Coronary artery (tissue), 2 donors: ENCODE measurements at places on chromosomes 12 and 14.

GRCh38 chr14:42869681-42870080 lies 1263.0 kb downstream of the LRFN5 start:
- DNase-seq, result no peak

DNA sequence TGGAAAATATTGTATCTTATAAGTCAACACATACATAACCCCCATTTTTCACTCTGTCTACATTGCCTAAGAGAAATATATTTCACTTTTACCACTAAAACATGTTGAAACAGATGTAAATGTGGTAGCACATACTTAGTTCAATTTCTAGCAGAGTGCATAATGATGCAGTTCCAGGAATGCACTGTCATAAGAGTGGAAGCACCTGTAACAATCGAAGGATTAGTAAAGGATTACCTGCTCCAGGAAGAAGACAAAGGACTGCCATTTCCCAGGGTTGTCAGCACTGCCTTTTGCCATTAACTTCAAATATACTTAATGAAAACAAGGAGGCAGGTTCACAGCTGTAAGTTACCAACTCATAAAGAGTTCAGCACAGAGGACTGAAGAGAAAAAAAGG lies 24.6 kb downstream of the DAD1 start:
- DNase-seq, result no peak

DNA sequence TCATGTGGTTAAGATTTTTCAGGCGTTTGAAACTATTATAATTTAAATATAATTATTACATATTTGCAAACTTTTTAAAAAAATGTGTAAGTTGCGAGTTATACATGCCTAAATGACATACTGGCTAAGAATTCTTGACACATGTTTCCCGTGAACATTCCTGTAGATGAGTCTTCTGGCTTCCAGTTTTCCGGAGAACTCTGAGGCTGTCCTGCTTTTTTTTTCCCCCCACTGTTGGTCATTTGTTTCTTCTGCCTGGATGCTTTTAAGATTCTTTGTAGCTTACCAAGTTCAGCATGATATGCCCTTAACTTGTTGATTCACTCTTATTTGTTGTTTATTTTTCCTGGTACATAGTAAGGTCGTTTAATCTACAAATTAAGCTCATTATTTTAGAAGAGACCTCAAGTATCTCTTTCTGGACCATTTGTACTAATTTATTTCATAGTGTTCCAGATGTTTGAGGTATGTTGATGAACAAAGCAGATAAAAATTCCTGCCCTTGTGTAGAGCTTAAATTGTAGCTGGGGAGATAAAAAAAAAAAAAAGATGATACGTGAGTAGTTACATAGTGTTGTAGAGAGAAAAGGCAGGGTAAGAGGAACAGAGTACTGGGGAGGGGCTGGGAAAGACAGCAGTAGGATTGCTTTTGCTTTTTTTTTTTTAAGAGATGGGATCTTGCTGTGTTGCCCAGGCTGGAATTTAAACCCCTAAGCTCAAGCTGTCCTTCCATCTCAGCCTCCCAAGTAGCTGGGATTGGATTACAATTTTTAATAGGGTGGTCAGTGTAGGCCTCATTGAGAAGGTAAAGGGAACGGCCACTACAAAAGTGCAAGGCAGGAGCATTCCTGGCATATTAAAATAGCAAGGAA lies 32.8 kb downstream of the ARHGAP5 start:
- no peak for DNase-seq

GRCh38 chr14:55433880-55434804 lies 6.3 kb downstream of the TBPL2 start:
- no peak for DNase-seq

GRCh38 chr12:121581686-121582429 lies 1.0 kb upstream of the KDM2B start:
- DNase-seq, result no peak

GRCh38 chr14:56087671-56088471 lies 30.3 kb upstream of the PELI2 start:
- no peak for DNase-seq

DNA sequence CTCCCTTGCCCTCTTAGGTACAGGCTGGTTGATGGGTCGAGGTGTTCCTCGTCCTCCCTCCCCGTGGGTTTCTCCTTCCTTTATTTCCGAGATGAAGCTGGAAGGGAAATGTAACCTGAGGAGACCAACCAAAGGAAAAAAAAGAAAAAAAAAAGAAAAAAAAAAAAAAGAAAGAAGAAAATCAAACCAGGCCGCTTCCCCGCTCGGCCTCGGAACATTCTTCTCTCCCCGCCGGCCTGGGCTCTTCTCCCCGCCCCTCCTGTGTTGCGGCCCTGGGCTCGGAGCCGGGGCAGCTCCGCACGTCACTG lies 1.6 kb upstream of the NFATC4 start:
- no peak for DNase-seq

GRCh38 chr14:52650774-52651173 lies 44.6 kb downstream of the ERO1A start:
- DNase-seq, result no peak

- DNase-seq, result no peak
Observed at GRCh38 chr12:27998658-27999057, 26.1 kb upstream of the PTHLH start.
